ENCODE measurements at places on chromosomes 12 and 14.

- DNase-seq: no peak
Observed at GRCh38 chr14:63205044-63205575, 867 bp downstream of the RHOJ start.

DNA sequence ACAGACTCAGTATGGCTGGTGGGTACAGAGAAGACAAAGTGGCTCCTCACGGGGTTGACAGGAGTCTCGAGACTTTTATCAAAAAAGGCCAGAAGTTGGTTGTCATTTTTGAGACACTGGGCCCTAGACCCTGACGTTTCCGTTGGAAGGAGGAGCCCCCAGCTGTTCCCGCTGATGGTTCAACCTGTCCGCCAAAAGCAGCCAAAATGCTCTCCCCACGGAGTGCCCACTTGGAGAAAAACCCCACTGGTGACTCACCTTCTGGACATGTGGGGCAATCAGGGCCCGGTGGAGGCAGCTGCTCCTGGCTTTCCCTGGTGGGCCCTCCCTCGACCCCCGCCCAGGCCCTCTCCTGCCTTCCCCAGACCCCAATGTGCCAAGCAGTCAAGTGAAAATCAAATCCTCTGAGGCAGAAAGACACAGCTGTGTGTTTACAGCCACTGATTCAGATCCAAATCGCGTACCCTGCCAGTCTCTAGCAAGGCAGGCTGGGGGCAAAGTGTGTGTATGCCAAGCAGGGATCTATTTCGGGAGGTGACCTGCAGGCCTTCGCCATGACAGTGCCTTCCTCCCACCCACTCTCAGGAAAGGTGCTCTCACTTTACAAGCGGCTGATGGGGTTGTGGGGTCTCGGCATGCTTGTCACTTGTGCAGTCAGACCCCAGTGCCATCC lies 347.4 kb downstream of the DPF3 start:
- DNase-seq: no peak

DNA sequence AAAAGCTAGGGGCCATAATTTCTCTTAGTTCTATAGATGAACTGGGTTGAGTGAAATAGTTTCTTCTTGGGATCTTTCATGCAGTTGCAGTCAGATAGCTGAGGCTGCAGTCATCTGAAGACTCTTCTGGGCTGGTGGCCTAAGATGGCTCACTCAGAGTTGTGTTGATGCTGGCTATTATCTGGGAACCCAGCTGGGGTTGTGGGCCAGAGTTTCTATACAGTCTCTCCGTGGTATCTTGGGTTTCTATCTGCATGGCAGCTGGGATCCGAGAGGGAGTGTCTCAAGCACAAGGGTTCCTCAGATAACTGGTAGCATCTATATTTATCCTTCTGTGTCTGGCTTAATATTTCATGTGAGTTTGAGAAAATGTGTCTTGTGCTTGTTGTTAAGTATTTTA lies 21.1 kb downstream of the AVPR1A start:
- no peak for DNase-seq

GRCh38 chr12:3201339-3202051 lies 124.3 kb downstream of the TSPAN9 start:
- DNase-seq: no peak

GRCh38 chr12:119915894-119916510 lies 38.9 kb upstream of the CIT start:
- no peak for DNase-seq
